ENCODE measurements at places on chromosomes 6 and 20. TPM values are rescaled to one million over a fixed set of nuclear protein-coding genes. Genes with fewer than 3 reads are reported as not detected.

DNA sequence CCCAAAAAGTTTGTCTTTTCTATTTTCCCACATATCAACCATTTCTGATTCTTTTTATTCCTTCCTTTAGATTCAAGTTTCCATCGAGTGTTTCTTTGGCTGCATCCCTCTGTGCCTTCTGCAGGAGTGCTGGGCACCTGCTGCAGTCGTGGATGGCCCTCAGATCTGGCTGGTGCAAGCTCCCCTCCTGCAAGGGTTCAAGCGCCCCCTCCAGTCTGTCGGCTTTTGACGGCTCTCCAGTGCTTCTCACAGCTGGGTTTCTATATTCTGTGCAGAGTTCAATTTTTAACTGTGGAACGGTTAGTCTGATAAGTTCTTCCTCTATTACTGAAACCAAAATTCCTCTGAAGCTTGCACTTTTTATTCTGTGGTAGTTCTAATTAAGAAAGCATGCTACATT, 132.1 kb downstream of the HUS1B start:
- no peak for DNase-seq

FAM162B gene
- 3.9 TPM for total RNA-seq

DNA sequence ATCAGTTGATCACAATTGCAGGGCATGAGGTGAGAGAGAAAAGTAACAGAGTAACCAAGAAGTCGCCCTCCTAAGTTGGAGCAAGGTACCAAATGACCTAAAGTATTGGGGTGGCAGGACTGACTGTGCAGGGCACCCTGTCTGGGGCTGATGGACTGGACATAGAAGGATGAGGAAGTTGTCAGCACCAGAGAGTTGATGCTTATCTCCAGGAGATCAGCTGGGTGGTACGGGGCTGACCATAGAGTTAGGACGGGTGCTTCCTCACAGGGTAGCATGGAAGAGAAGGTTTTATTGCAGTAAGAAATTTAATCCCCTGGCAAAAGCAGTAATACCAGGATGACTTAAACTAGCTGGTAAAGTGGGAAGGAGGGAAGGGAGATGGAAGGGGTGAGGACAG, 66.7 kb downstream of the TMEM170B start:
- DNase-seq, result no peak

DNA sequence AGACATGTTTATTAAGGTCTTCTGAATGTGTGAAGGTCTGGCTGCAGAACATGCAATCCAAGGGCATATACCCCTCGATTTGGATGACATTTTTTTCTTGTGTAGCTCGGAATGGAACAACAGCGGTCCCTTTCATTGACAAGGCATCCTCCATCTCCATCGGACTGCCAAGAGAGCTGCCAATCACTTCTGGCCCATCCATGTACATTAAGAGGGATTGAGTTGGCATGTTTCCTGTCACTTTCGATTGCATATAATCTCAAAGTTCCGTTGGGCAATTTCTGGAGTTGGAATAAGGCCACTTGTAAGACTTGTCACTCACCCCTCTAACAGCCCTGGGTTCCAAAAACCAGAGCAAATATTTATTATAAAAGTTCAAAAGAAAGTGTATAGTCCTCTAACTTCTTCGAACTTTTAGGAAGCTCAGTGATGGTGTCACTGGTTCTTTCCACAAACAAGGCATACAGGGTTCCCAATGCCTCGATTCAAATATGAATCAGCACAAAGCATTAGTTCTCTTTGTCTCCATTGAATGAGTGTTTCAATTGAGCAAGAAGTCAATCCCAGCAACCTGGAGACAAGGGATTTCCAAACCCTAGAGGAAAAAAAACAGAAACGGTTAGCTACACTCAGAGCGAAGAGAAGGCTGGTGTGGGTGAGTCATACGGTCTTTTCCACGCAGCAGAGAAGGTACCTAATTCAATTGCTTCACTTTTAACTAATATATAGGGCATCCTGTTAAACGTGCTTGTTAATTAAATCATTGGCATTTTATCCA, 10.9 kb downstream of the ZNF217 start:
- peak; percentile 8 for DNase-seq

DNA sequence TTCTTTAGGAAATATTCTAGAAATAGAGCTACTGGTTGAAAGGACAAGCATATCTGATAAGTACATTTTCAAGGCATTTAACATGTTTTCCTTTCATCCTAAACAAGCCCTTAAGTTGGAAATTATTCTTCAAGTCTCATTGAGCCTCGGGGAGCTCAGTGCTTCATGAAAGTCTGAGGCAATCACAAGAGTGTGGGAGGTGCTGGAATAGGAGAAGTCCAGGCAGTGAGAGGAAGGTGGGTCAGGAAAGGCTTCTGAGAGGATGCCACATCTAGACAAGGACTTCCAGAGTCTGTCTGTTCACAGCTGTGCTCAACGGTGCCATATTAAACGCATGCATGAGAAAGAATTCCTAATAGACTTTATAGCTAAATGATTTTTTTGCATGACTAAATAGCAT, 69.8 kb downstream of the CD83 start:
- DNase-seq, result no peak

- no peak for DNase-seq
Measured at GRCh38 chr6:159963111-159963510, 5.8 kb upstream of the IGF2R start.

- no peak for DNase-seq
Measured at GRCh38 chr20:38112261-38112929, 52.7 kb downstream of the TGM2 start.

DNA sequence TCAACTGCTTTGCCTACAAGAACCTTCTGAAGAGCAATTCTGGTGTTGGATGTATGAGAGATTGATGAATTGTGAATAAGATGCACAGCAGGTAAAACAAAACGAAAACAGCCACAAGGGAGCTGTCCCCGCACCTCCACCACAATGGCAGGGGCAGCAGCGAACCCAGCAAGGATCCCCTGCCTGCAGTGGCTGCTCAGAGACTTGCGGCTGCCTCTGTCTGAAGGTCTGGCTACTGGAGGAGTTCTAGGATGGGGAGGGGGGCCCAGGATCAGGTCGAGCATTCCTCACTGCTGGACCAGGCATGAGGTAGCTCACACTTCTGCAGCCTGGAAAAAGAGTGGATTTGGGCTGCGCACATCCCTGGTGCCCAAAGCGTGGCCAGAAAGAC, 523.5 kb downstream of the CDH26 start:
- DNase-seq, result no peak

- DNase-seq, result no peak
Measured at GRCh38 chr6:89640804-89641203, 2.3 kb upstream of the LYRM2 start.

DNA sequence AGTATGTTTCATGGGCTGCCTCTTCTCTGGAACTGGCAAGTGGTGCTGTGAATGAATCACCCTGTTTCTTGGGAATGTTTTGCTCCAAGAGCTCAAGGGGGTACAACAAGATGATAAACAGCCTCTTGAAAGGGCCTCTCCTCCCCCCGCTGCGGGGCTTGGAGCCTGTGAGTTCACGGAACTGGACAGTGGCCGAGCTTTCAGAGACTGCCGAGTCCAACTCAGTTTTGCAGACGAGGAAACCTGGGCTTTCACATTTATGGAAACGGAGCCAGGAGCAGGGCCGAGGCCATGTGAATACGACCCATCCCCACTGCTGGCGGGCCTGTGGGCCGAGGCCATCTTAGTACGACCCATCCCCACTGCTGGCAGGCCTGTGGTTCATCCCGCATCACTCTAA, 18.2 kb upstream of the SRC start:
- peak; percentile 94 for DNase-seq

DNA sequence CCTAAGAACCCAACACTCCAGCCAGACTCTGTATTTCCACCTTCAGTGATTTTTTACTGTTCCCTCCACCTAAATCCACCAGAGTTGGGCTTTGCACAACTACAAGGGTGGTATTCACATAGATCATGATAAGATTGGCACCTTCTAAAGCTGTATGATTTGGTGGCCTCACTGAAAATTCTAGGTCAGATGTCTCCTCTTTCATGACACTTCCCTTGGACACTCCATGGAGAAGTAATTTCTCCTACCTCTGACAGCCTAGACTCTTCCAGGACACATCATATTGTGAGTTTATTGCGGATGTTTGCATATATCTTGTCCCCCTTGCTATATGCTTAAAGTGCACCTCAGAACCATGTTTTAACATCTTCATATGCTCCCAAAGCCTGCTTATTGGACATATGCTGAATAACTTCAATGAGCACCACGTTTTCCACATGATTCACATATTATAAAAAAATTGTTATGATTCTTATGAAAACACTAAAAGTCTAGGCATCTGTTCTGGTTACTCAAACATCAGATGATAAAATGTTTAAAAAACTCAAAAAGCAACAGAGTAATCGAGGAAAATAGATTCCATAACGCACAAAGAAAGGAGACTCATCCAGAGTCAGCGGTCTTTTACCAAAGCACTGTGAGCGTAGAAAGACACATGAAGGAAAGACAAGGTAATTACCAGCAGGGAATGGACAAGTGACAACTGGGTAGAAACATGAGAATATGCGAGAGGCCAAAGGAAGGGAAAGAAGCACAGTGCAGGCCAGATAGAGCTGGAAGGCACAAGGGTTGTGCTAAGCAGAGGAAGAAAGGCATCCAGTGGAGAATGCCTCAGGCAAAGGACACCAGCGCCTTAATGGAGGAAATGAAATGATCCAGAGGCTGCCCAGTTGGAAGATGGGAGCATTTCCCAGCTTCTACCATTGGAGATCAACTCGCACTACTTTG, 46.5 kb downstream of the KIF16B start:
- no peak for DNase-seq

- DNase-seq, result no peak
Measured at GRCh38 chr20:4949833-4950178, 51.5 kb downstream of the SLC23A2 start.

DNA sequence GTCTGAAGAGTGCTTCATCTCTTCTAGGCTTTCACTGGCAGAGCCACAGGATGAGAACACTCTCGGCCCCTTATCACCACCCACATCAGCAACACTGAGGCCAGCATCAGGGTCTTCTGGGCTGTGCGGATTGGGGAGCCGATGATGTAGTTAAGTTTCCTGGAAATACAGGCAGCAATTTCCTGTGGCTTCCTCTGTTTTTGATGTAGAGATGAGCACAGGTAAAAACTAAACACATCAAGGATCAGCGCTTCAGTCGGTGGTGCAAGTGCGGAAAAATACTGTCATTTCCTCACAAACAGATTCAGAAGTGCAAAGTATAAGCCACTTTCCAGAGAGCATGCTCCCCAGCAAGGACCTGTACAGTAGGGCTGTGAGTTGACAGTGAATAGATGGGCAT, 62.6 kb downstream of the BACH2 start:
- no peak for DNase-seq

EPB41L1 gene
- total RNA-seq, result 58.2 TPM

DNA sequence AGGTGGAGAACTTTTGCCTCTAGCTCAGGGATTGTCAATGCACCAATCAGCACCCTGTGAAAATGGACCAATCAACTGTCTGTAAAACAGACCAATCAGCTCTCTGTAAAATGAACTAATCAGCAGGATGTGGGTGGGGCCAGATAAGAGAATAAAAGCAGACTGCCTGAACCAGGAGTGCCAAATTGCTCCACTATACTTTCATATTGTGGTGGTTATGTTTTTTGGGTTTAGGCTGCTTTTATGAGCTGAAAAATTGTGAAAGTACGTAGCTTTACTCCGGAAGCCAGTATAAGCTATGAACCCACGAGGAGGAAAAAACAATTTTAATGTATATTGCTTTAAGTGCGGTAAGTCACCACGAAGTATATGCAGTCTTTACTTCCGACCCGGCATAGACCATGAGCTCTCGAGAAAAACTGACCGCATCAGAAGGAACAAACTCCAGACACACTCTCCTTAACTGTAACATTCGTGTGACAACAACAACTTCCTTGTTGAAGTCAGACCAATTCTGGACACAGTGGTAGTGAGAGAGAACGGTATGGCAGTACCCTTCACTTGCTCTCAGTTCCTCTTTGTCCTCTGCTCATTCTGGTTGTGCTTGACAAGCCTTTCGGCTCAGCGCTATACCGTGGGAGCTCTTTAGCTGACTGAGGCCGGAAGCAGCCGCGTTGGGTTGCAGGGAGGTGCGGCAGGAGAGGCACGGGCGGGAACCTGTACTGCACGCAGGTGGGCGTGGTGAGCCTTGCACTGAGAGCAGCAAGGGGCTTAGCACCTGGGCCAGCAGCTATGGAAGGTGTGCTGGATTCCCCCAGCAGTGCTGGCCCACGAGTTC, 81.9 kb upstream of the E2F3 start:
- peak; percentile 80 for DNase-seq

E2F1 gene
- total RNA-seq, result 2.2 TPM

DNA sequence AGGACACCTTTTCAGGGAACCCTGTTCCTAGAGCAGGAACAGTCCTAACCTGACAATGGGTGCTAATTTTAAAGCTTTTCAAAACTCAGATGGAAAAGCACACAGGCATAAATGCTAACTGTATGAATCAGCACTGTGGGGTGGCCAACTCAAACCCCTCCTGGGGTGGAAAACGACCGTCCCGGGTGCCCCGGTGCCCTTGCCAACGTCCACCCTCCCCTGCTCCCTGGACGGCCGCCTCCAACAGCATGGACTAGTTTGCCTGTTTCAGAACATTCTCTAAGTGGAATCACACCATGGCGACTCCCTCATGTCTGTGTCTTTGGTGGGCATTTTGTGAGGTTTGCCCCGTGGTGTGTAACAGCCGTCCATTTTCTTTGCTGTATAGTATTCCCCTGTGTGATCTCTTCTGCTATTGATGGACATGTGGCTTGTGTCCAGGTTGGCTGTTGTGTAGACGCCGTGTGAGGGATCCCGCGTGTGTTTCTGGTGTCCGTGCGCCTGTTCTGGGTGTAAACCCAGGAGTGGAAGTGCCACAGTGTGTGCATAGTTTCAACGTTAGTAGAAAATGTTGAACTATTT, 5.8 kb downstream of the COL20A1 start:
- no peak for DNase-seq

DNA sequence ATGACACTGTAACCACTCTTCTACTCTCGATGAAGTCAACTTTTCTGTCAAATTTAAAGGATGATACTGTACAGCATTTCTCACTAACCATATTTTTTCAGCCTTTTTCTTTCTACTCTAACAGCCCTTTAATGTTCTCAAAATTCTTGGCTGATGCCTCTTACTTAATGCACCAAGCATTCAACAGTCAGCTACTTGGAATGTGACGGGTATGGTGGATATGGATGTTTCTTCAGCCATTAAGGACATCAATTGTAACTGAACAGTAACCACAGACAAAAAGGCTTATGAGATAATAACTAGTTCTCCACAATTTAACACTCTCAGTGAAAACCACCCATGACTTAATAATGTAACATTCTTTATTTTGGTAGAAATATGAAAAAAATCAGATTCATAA, 467.2 kb upstream of the ZNF337 start:
- no peak for DNase-seq

- DNase-seq, result no peak
Measured at GRCh38 chr6:17182961-17183360, 81.1 kb downstream of the STMND1 start.
